ENCODE measurements at places on chromosomes 1 and 21. TPM values are rescaled to one million over a fixed set of nuclear protein-coding genes. Genes with fewer than 3 reads are reported as not detected.

Gene FALEC
- not detected for total RNA-seq

Gene RBM11
- 0.69 TPM for total RNA-seq

Gene SEC16B
- total RNA-seq, result 5.2 TPM

Gene UTS2
- not detected for total RNA-seq

DNA sequence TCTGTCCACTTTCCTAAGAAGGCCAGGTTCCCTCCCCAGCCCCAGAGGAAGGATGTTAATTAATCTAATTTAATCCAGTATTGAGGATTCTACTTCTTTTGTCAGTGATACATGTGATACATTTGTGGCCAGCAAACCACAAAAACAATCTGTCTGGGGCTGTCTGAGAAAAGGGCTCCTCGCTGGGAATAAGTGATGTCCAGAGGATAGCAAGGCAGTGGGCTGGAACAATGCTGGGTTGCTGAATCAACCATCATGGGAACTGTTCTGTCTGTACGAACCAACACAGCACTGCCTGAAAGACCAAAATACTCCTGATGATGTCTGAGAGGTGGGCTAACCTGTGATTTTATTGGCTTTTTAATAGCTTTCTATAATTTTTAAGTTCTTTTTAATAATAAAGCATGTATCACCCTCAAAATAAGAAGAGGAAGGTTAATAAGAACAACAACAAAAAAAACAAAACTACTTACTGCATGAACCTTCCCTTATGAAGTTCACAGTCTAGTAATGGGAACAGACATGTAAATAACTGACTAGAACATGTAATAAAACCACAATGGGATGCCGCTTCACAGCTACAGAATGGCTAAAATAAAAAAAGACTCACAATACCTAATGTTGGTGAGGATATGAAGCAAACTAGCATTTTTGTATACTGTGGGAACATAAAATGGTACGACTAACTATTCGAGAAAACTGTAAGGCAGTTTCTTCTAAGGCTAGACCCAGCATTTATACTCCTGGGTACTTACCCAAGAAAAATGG, 11.4 kb upstream of the ADAR start:
- DNase-seq, result no peak

GRCh38 chr21:25986928-25987327, 183.6 kb downstream of the APP start:
- no peak for DNase-seq

DNA sequence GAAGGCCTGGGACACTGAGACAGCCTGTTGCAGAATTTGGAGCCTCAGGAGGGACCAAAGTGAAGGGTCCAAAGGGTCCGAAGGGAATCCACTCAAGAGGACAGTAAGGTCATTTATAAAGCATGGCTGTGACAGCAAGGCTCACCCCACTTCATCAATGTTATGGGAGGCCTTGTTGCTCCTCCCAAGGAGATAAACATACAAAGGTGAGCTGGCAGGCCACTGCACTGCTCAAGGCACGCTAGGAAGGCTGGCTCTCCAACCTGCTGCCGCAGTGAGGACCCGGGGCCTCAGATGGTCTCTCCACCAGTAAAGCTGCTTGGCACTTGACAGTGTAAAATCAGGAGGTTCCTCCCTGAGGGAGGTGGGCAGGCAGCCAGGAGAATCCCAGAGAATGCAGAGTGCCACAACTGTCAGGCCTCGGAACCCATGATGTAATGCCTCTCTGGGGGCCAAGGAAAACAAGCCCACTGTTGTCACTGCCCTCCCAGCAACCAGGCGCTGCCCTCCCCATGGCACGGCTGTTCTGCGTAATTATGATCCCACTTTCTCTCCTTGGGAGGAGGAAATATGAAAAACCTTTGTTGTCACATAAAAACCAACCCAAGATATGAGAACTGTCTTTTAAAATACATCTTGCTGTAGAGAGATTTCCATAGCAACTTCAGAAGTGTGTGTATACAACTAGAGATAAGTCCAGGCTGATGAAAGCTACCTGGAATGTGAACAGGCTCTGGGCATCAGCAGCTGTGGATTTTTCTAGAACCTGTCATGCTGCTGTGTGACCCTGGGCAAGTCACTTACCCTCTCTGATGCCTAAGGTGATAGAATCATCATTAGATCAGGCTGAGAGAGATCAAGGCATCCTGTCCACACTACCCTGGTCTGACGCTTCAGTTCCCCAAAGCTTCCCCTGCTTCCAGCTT, 102.5 kb downstream of the KCNN3 start:
- DNase-seq, result no peak

- DNase-seq, result no peak
Observed at GRCh38 chr1:25863486-25864262, 4.4 kb upstream of the AUNIP start.

DNA sequence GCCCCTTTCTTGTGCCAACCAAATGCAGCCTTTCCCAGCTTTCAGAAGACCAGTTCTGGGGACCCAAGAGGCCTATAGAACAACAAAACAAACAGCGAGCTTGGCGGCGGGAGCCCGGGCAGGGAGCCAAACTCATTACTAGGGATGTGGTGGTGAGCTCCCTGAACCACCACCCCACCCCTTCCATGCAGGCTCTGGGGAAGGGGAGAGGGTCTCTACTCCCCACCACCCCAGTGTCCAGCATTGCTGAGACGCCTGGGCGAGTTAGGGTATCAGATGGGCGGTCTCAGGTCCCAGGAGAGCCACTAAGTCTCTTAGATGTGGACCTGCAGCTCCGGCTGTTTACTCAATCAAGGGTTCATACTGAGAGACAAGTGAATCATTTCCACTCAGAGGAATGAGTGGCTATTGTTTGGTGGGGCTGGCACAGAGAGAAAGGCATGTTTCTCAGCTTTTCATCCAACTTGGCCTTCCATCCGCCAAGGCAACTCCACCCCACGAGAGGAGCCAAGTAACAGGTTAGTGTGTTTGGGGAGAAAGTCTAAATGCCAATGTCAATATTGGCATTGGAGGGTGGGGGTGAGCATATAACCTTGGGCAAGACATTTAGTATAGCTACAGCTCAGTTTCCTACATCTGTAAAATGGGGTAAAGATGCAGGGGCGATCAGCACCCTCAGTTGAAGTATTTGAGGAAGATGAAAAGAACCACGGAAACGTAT, 40.9 kb downstream of the PLXNA2 start:
- DNase-seq, result peak; percentile 87

DNA sequence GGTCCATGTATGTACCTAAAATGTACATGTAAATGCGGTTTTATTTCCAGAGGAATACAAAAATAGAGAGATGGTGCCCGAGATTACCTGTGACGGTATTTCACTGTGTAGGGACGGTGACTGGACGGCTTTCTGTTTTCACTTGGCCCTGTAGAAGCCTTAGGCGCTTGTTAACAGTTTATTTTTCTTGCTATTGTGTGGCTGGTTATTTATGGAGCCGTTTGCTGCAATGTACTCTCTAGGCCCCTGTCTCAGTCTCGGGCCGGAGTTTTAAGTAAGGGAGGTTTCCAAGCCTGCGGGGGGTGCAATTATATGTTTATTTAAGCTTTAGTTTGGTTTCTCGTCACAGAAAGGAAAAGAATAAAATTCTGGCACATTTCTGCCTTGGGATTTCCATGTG, 413 bp downstream of the EFCAB7 start:
- DNase-seq, result peak; percentile 22
